Activated CD8-positive, alpha-beta memory T cell treated with anti-CD3 and anti-CD28 coated beads for 4 hours (primary cell): ENCODE measurements at places on chromosomes 7 and 10.

DNA sequence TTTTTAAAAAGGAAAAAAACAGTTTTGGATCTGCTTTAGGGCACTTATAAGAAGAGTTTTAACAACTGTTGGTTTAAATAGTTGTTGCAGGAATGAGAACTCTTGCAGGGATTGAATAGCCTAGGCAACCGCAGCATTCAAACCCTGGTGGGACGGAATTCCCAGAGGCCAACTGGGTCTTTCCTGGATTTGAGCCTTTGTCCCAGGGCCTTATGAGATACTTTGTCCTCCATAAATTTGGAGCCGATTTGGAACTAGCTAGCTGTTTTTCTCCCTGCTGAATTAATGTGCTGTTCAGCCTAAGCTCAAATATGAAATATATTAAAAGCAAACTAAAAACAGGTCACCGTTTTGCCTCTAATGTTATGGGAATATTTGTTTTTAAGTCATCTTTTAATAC, 109.6 kb downstream of the LRMDA start:
- no peak for DNase-seq

DNA sequence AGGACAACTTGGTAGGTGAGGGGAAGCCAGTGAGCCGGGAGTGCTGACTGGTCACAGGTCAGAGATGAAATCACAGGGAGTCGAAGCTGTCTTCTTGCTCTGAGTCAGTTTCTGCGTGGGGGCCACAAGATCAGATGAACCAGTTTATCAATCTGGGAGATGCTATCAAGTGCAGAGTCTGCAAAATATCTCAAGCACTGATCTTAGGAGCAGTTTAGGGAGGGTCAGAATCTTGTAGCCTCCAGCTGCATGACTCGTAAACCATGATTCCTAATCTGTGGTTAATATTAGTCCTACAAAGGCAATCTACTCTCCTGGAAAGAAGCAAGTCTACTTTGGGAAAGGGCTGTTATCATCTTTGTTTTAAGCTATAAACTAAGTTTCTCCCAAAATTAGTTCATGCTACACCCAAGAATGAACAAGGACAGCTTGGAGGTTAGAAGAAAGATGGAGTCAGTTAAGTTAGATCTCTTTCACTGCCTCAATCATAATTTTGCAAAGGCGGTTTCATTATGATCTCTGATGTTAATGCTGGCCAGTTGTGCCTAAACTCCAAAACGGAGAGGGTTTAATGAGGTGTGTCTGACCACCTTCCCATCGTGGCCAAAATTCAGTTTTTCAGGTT, 8.4 kb upstream of the LMOD2 start:
- DNase-seq = no peak

DNA sequence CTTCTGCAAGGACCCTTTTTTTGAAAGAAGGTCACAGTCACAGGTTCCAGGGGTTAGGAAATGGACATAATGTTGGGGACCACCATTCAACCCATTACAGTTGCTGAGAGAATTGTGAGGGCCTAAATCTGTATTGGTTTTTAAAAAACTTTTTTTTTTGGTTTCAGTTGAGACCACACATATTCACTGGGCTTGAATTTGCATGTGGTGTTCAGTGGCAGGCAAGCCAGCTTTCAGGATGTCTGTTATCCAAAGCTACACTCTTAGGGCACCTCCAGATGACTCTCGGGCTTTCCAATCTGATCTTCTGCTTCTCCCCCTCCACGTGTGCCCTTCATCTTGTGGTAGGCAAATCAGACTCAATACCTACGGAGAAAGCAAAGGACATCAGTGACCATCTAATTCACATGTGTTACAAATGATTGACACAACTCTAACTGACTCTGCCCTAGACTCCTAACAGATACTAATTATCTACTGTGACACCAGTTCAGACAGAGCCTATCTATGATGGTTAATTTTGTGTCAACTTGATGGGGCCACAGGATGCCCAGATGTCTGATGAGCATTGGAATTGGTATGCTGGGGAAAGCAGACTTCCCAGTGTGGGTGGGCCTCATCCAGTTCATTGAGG, 93.3 kb upstream of the ELMO1 start:
- no peak for DNase-seq

- no peak for DNase-seq
These were observed 169.3 kb upstream of the AKR1E2 start for GRCh38 chr10:4656576-4657194.

GRCh38 chr10:107542607-107543006, 378.1 kb upstream of the SORCS1 start:
- no peak for DNase-seq

GRCh38 chr10:109743146-109743545, 180.2 kb downstream of the XPNPEP1 start:
- no peak for DNase-seq
